GM23338 (cell line): ENCODE measurements at places on chromosomes 1 and 21. TPM values are rescaled to one million over a fixed set of nuclear protein-coding genes. Genes with fewer than 3 reads are reported as not detected.

DNA sequence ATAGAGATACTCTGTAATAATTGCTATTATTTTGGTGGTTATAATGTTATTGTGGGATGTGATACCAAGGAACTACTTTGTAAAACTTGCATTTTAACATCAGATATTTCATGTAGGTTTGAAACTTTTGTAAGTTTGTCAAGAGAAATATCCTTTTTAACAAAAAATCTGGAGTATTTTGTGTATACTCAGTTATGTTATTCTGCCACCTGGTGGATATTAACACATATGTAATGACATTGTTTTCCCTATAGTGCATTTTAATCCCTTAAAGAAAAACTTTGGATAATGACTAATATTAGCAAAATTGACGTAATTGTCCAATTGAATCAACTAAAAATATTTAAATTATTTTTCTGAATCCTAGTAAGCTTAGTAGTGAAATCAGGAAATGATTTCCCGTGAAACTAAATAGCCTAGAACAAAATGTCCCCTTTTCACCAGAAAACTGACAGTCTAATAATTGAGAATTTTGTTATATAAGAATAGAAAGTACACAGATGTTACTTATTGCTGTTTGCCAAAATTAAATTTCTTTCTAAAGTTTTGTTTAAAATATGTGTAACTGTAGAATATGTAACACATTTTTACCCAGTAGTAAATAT is 39.6 kb downstream of the KCTD3 start:
- H3K27ac ChIP-seq, result no peak overlapping the region
- peaks cover 6% of the 10 kb centered on the region; the same call in 1 of the 2 replicates for H3K4me1 ChIP-seq
- peaks cover 11% of the 10 kb centered on the region; the same call in 1 of the 2 replicates for H3K36me3 ChIP-seq
- no peak overlapping the region for H3K4me3 ChIP-seq
- H3K27me3 ChIP-seq, result no peaks in the 10 kb centered on the region

Gene WNT3A
- total RNA-seq, result 0.07 and 0.12 TPM in 2 replicates

DNA sequence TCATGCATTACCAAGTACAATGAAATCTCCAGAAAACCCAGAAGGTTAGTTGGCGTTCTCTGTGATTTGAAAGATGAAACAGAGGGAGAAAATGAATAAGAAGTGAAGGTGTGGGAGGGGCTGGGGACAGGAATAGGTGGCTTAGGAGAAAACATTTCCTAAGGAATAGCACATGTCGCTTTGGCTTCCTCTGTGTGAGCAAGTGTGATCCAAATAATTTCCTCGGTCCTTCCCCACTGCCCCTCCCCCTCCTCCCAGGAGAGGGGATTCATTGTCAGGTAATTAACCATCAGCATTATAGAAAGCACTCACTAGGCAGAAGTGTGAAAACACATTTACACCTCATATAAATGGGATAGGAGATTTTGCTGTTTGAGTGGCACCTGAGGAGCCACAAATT is 105.5 kb downstream of the NUF2 start:
- no peak overlapping the region for H3K4me3 ChIP-seq
- no peak for DNase-seq

DNA sequence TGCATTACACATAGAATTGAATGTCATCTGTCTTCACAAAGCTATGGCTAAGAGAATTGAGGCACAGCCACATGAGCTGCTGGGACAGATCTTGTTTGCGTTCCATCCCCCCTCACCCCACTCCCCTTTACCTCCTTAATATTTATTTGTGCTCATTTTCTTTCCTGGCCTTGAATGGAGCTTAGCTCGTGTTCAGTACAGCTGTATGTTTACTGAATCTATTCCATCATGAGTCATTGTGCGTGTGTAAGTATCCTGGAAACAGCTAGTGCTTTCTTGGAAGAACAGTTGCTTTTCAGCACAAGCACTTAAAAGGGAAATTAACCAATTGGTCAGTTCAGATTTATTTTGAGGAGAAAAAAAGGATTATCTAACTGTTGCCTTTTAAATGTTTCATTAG is 14.7 kb downstream of the PROX1 start:
- H3K27me3 ChIP-seq, result no peaks in the 10 kb centered on the region
- DNase-seq, result no peak
- H3K4me3 ChIP-seq, result no peak overlapping the region
- no peaks in the 10 kb centered on the region for H3K36me3 ChIP-seq
- peaks cover 16% of the 10 kb centered on the region for H3K4me1 ChIP-seq

Gene VAV3
- 11.3 and 11.4 TPM in 2 replicates for total RNA-seq

Gene CRB1
- 0.56 TPM in 1 of 2 replicates, not detected in the other for total RNA-seq

DNA sequence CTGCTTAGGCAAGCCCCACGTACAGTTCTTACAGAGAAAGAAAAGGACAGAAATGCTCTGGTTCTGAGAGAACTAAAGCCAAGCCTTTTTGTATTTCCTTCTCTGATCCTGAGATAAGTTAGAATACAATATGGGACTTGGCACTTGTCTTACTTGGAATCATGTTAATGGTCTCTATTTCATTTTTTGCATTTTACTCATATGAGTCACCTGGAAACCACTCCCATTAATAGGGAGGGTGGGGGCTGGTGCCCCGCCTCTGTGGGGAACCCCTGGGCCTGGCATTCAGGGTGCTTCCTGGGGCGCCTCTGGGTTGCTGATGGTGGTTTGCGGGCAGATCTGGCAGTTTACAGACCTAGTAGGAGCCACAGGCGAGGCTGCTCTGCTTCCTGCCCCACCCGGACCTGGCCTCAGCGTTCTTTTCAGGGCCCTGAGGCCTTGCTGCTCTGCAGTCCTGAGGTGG is 26.7 kb downstream of the TSPAN2 start:
- H3K27ac ChIP-seq, result no peak overlapping the region
- no peaks in the 10 kb centered on the region for H3K4me1 ChIP-seq
- no peaks in the 10 kb centered on the region for H3K36me3 ChIP-seq
- no peaks in the 10 kb centered on the region for H3K27me3 ChIP-seq
- no peak for DNase-seq

DNA sequence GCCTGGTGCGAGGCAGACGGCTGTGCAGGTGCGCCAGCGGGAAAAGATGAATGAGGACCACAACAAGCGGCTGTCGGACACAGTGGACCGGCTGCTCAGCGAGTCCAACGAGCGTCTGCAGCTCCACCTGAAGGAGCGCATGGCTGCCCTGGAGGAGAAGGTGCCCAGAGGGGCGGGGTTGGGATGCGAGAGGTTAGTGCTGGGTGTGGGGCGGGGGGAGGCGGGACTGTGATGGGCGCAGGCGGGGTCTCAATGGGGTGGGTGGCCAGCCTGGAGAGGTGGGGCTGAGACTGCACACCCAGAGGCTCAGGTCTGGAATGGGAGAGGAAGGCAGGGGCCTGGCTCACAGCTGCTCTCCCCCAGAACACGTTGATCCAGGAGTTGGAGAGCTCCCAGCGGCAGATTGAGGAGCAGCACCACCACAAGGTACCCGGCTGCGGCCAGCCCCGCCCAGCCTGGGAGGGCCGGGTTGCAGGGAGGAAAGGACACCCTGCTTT is 22.3 kb downstream of the PPFIA4 start:
- no peak overlapping the region for H3K27ac ChIP-seq
- H3K36me3 ChIP-seq, result no peaks in the 10 kb centered on the region
- H3K27me3 ChIP-seq, result no peaks in the 10 kb centered on the region
- peaks cover 25% of the 10 kb centered on the region for H3K4me1 ChIP-seq

Gene C4BPA
- total RNA-seq, result not detected in 2 replicates

Gene IKBKE
- 7.1 and 11.1 TPM in 2 replicates for total RNA-seq

Gene CFAP298
- total RNA-seq, result 37.8 and 46.6 TPM in 2 replicates

Gene FLG
- total RNA-seq, result 0.03 TPM in 1 of 2 replicates, not detected in the other

DNA sequence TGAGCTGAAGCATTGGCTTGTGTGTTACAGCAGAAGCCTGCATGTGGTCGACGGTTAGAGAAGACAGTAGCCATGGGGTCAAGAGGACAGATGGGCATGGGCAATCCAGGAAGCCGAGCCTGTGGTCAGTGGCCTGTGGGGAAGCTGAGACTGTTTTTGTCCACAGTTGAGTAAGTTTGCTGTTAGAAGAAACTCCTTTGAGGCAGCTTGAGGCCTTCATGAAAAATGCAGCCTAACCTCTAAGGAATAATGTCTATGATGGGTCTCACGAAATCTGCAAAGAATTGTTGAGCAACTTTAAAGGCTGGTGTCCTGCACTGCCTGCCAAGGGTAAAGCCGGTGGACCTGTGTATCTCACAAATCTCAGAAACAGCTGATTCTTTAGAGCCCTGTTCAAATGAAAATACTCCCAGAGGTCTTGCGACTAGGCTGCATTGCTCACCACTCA is 322.4 kb downstream of the SETD4 start:
- DNase-seq, result no peak
- H3K27ac ChIP-seq, result no peak overlapping the region
- H3K27me3 ChIP-seq, result no peaks in the 10 kb centered on the region

DNA sequence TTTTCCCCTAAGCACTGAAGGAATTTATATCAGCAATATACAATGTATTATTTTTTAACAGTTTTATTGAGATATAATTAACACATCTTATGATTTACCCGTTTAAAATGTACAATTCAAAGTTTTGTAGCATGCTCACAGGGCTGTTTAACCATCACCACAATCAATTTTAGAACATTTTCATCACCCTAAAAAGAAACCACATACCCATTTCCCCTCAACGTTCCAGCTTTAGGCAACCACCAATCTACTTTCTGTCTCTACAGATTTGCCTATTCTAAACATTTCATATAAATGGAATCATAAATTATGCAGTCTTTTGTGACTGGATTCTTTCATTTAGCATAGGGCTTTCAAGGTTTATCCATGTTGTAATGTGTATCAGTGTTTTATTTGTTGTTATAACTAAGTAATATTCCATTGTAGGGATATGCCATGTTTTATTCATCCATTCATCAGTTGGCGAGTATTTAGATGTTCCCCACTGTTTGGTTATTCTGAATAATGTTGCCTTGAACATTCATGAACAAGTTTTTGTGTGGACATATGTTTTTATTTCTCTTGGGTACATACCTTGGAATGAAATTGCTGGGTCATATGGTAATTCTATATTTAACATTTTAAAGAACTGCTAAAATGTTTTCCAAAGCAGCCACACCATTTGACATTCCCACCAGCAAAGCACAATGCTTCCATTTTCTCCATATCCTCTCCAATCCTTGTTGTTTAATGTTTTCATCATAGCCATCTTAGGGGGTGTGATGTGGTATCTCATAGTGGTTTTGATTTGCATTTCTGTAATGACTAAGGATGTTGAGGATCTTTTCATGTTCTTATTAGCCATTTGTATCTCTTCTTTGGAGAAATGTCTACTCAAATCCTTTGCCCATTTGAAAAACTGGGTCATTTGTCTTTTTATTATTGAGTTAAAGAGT is 188.5 kb downstream of the TM2D1 start:
- no peak overlapping the region for H3K4me3 ChIP-seq
- no peak overlapping the region for H3K27ac ChIP-seq
- H3K4me1 ChIP-seq, result peaks cover 9% of the 10 kb centered on the region
- H3K27me3 ChIP-seq, result no peaks in the 10 kb centered on the region

DNA sequence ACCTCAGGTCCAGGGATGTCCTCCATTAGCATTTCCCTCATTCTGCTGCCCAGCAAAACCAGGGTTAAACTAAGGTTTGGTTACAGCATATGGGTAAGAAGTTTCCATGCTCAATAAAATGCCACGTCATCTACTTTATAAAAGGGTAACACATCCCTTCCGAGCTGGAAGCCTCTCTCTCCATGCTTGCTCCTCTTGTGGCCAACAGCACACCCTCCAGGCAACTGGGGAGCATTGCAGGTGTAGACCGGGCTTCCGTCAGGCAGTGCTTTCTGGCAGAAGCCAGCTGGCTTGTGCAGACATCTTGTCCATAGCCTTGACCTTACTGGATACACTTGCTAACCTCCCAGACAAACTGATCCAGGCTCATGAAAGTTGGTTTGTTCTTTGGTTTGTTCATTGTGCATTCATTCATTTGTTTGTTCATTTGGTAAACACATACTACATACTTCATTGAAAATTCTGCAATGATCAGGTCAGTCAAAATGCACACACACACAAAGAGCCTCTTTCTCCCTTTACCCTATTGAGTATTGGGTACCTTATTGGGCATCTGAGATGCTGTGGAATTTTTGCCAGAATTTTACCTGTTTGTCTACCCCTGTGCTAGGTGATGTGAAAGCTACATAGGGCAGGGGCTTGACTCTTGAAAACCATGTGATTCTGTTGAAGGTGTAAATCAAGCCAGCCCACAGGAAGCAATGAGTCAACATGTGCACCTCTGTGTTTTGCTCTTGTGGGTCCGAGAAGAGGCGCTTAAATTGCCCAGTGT is 422.8 kb downstream of the CAMTA1 start:
- H3K27me3 ChIP-seq, result no peaks in the 10 kb centered on the region
- no peaks in the 10 kb centered on the region for H3K4me1 ChIP-seq
- no peak overlapping the region for H3K27ac ChIP-seq

Gene MPL
- not detected in 2 replicates for total RNA-seq
